ENCODE measurements at places on chromosomes 3 and 15.
A peak's percentile ranks its signal among the peaks of the same experiment; 100 is the strongest.

DNA sequence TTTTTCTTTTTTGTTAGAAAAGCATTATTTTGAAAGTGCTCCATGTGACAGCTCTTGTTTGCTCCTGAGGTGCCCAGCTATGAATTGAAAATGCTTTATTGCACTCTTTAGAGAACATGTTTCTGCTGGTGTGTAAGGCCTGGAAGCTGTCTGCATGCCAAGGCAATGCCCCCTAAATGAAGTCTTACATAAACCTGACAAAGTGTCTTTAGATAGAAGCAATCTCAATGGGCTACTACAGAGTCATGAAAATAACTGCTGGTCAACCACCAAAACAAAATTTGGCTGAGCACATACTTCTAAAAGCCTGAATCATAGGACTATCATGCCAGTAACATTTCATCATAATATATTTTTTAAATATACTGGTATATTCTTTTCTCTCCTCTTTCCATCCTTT is 178.7 kb downstream of the THRB start:
- no peak for DNase-seq

GRCh38 chr3:113844622-113845222 is 6.1 kb downstream of the GRAMD1C start:
- peak; percentile 41 for DNase-seq

DNA sequence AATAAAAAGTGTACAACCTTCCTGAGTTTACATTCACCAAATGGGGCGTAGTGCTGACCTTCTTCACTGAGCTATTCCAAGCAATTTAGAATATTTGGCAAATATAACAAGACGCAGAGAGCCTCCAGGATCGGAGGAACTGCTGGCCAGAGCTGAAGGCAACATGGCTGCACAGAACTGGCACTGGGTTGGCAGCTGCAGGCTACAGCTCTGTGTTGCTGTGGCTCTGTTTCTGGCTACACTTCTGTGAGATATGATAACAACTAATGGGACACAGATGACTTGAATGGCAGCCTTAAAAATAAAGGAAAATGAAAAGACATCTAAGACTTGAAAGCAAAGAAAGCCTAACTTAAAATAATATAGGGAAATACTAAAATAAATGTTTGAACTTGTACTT is 10.8 kb upstream of the SLC6A20 start:
- no peak for DNase-seq

DNA sequence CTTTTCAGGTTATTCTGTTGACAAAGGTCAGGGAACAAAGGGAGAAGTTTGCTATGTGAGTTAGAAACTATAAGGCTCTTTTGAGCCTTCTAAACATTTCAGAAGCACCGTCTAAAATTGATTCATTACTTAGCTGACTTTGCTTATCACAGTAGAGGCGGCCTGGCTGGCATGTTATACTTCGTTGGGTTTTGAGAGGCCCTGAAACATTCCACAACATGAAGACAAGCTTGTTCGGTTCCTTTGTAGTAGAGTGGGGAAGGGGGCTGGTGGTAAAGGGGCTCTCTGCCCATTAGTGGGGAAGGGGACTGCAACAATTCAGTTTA is 23.6 kb downstream of the ZBTB38 start:
- DNase-seq: no peak

GRCh38 chr15:56051676-56052075 is 58.3 kb upstream of the NEDD4 start:
- DNase-seq: no peak

GRCh38 chr15:44144184-44144583 is 50.9 kb downstream of the FRMD5 start:
- no peak for DNase-seq

DNA sequence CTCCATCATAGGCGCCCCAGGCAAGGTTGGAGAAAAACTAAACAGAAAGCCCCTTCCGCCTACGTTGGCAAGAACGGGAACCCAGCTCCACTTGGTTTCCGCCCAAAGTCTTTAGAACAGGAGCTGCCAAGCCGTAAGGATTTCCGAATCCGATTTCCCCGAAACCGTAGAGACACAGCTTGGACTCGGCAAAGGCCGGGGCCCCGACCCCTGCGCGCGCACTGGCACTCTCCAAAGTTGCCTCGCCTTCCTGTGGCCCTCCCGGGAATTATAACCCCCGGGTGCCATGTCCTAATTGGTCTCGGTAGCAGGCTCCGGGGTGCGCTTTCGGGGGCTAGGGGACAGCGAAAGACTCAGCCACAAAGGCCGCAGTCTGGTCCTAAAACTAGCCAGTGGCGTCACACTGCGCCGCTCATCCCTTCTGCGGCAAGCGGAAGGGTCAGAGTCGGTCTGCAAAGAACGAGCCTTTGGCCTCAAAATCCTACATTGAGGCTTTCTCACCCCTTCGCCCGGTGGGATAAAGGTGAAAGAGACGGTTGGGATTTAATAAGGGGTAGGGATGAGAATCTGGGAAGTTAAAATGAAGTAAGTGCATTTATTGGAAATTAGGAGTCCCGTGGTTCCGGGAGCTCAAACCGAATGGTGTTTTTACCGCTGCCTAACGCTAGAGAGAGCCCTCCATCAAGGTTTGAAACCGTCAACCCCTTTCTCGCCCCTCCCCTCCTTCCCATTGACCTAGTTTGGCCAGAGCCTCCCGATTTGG is 6.8 kb downstream of the BCL6 start:
- peak; percentile 90 for DNase-seq

DNA sequence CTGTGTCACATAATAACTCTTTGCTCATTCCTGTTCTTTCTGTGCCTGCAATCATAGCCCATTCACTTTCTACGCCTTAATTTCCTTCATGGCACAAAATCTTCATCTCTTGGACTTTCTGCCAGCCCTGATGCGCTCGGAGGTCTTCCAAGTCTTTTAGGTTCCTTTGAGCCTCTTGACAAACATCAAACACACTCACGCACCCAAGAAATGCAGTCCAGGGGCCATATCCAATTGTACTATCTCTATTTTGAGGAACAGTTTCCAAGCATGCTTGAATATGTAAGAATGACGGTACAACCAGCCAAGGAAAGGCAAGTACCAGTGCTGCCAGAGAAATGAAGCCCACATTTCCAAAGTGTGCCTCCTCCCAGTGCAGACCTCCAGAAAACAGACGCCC is 234.1 kb downstream of the MEX3B start:
- no peak for DNase-seq

DNA sequence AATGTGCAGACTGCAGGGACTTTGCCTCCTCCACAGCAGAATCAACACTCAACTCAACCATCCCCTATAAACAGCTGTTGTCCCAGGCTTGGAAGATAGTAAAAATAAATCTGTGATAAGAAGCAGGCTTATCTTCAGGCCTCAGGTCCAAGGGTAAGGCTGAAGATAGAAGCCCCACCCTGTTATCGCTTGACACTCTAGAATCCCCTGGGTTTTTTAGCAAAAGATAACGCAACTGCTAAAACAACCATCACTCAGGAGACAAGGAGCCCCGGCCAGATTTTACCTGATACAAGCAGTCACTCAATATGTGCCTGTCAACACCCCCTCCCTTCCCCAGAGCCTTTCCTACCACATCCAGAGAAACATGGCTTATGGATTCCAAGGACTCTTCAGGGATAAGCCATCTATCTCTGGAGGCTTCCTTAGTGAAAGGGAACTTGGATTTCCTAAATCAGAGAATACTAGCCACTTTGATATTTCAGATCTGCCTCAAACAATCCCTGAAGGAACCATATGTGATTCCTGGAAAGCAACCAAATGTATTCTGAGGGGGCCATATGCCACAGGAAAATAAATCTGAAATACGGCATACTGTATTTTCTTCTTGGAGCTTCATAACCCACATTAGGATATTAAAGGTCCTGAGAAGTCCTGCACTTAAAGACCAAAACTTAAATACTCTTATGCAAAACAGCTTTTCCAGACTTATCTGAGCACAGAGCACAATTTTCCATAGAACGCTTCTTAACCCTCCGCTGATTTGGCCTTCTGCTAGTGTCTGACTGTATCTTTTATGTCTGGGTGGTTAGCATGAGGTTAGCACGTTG is 60.4 kb downstream of the LYZL4 start:
- DNase-seq: no peak

DNA sequence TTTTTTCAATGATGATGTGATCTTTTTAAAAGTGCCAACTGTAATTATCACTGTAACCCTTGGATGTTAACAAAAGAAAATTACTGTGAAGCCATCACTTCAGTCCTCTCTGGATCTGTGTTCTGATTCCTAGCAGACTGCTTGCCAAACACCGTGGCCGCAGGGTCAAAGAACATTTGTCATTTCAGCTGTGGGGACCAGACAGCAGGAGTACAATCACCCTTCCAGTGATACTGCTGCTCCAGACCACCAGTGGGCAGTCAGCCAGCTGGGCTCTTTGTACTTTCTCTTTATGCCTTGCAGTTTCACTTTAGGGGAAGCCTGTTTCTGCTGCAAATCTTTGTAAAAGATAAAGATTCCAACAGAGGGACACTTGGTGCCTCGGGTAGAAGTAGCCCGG is 770.0 kb downstream of the GRM7 start:
- no peak for DNase-seq

All from NCI-H526 (cell line).